ENCODE measurements at places on chromosomes 7 and 10. TPM values are rescaled to one million over a fixed set of nuclear protein-coding genes. Genes with fewer than 3 reads are reported as not detected.

Gene ANXA8L1
- total RNA-seq = not detected

Gene TNRC18
- 175 TPM for total RNA-seq

Gene FOXP2
- 53.2 TPM for total RNA-seq

Gene SFXN3
- total RNA-seq = 40.9 TPM

Gene SYT15
- total RNA-seq = 7.4 TPM

Gene TET1
- total RNA-seq = 6.9 TPM

Gene GDF2
- not detected for total RNA-seq

Gene PANK1
- total RNA-seq = 4.8 TPM

Gene STEAP1
- 8.6 TPM for total RNA-seq

Gene C10orf67
- total RNA-seq = not detected

GRCh38 chr10:72980348-72980747, 25.7 kb upstream of the PLA2G12B start:
- DNase-seq = no peak
- H3K27ac ChIP-seq = no peak overlapping the region
- H3K27me3 ChIP-seq = no peaks in the 10 kb centered on the region
- H3K36me3 ChIP-seq = no peaks in the 10 kb centered on the region
- H3K4me1 ChIP-seq = no peaks in the 10 kb centered on the region
- no peak overlapping the region for H3K4me3 ChIP-seq

- H3K4me3 ChIP-seq = no peak overlapping the region
- DNase-seq = no peak
- no peaks in the 10 kb centered on the region for H3K27me3 ChIP-seq
- H3K27ac ChIP-seq = no peak overlapping the region
- H3K36me3 ChIP-seq = no peaks in the 10 kb centered on the region
- H3K4me1 ChIP-seq = peaks cover 32% of the 10 kb centered on the region
Observed at GRCh38 chr7:151792636-151793035, 84.3 kb downstream of the PRKAG2 start.

DNA sequence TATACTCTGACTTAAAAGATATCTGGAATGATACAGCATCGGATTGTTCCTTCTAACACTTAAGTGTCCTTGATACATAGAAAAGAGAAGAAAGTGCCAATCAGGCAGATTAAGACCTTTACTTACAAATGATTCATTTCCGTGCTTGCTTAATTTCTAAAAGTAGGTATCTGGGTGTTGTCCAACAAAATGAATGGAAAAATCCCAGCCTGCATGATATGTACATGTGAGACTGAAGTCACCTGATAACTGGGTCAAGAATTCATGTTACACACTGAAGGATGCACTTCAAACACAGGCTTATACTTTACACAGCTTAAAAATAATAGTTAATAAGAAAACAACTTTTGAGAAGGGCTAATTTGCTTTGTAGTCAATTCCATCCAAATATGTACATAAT, 25.2 kb upstream of the PLXDC2 start:
- H3K4me3 ChIP-seq = no peak overlapping the region
- no peaks in the 10 kb centered on the region for H3K27me3 ChIP-seq
- H3K27ac ChIP-seq = no peak overlapping the region

- DNase-seq = no peak
- H3K4me3 ChIP-seq = no peak overlapping the region
- H3K27me3 ChIP-seq = no peaks in the 10 kb centered on the region
- no peak overlapping the region for H3K27ac ChIP-seq
- H3K4me1 ChIP-seq = peaks cover 20% of the 10 kb centered on the region
- H3K36me3 ChIP-seq = no peaks in the 10 kb centered on the region
Observed at GRCh38 chr10:21720090-21720489, 186.1 kb downstream of the MLLT10 start.

- H3K4me3 ChIP-seq = no peak overlapping the region
- DNase-seq = no peak
- no peaks in the 10 kb centered on the region for H3K27me3 ChIP-seq
- H3K36me3 ChIP-seq = peaks cover 9% of the 10 kb centered on the region
Observed at GRCh38 chr7:48112401-48113165, 23.5 kb downstream of the UPP1 start.

DNA sequence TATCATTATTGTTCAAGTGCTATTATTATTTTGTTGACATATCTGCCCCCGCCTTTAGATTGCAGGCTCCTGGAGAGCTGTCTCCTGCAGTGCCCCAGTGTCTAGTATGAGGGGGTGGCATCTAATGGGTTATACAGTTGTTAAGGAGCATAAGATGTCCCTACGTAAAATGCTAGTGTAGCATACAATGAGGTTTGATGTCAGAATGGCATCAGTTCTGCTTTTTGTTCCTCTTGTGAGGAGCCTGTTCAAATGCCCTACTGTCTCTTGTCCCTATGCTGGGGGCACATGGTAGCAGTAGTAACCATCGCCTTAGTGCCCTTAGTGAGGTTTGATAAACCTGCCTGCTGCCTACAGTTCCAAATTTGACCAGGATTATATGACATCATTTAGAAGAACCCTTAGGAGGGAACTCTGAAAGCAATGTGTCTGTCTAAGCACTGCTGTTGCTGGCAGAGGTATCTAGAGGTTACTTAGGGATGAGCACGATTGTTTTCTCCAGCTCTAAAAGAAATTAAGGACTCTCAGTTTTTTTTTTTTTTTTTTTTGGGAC, 9.7 kb downstream of the CREM start:
- no peaks in the 10 kb centered on the region for H3K4me1 ChIP-seq
- DNase-seq = no peak
- H3K4me3 ChIP-seq = no peak overlapping the region
- H3K27me3 ChIP-seq = no peaks in the 10 kb centered on the region
- H3K27ac ChIP-seq = no peak overlapping the region

DNA sequence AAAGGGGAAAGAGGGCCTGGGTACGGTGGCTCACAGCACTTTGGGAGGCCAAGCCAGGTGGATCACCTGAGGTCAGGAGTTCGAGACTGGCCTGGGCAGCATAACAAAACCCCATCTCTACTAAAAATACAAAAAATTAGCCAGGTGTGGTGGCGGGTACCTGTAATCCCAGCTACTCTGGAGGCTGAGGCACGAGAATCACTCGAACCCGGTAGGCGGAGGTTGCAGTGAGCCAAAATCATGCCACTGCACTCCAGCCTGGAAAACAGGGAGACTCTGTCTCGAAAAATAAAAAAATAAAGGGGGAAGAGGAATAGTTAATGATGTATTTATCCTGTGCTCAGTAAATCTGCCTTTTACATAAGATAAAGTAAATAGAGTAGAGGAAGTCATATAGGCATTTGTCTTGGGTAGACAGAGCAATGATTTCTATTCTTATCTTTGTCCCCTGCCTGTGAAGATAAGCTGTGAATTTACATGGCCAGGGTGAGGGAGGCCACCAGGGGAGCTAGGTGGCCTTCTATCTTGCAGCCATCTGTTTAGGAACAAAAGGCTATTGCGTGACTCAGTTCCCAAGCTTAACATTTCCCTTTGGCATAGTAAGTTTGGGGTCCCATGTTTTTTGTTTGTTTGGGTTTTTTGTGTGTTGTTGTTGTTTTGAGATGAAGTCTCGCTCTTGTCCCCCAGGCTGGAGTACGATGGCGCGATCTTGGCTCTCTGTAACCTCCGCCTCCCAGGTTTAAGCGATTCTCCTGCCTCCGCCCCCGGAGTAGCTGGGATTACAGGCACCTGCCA, 73.2 kb upstream of the GTF2I start:
- H3K27ac ChIP-seq = no peak overlapping the region
- no peak overlapping the region for H3K4me3 ChIP-seq
- H3K27me3 ChIP-seq = no peaks in the 10 kb centered on the region
- H3K4me1 ChIP-seq = peaks cover 35% of the 10 kb centered on the region

GRCh38 chr7:25557930-25558329, 329.6 kb upstream of the NPVF start:
- H3K4me1 ChIP-seq = peaks cover 51% of the 10 kb centered on the region
- H3K36me3 ChIP-seq = no peaks in the 10 kb centered on the region
- peak overlapping the region; percentile 39 for H3K27ac ChIP-seq
- H3K27me3 ChIP-seq = no peaks in the 10 kb centered on the region

DNA sequence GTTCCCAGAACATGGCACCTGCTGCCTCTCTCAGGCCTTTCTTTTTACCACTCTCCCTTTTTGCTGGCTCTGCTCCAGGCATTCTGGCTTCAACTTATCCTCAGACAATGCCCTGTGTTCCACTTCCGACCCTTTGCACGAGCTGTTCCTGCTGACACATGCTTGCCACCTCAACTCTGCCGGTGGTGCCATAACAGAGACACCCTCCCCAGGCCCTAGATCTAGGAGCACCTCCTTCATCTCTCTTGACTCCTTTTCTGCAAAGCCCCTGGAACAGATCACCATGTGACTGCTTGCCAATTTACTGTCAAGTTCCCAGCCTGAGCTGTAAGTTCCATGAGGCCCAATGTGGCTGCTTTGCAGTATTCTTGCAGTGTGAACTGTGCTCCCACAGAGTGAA, 256.0 kb upstream of the MKI67 start:
- no peaks in the 10 kb centered on the region for H3K4me1 ChIP-seq
- DNase-seq = no peak
- H3K4me3 ChIP-seq = no peak overlapping the region

DNA sequence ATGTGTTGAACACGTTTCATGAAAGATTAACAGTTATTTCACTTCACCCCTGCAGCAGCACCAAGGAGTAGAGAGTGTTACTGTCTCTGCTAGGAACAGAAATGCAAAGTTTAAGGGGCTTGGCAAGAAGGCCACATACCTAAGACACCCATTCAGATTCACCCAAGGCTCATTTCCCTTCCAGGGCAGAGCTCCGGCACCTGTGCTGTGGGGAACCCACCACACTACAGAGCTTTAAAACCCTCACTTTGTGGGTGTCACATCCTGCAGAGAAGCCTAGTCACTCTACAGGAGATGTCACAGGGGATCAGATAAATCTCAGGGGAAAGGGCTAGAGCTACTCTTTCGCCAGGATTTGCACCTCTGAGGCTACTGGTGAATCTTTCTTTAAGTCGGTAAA, 176.1 kb upstream of the KLF6 start:
- H3K27me3 ChIP-seq = no peaks in the 10 kb centered on the region
- no peaks in the 10 kb centered on the region for H3K4me1 ChIP-seq
- no peak overlapping the region for H3K27ac ChIP-seq
- no peak overlapping the region for H3K4me3 ChIP-seq
- no peaks in the 10 kb centered on the region for H3K36me3 ChIP-seq
- DNase-seq = no peak

GRCh38 chr7:55432939-55433784, 68.0 kb downstream of the LANCL2 start:
- no peak overlapping the region for H3K27ac ChIP-seq
- H3K4me1 ChIP-seq = no peaks in the 10 kb centered on the region
- no peak overlapping the region for H3K4me3 ChIP-seq
- H3K36me3 ChIP-seq = peaks cover 9% of the 10 kb centered on the region

DNA sequence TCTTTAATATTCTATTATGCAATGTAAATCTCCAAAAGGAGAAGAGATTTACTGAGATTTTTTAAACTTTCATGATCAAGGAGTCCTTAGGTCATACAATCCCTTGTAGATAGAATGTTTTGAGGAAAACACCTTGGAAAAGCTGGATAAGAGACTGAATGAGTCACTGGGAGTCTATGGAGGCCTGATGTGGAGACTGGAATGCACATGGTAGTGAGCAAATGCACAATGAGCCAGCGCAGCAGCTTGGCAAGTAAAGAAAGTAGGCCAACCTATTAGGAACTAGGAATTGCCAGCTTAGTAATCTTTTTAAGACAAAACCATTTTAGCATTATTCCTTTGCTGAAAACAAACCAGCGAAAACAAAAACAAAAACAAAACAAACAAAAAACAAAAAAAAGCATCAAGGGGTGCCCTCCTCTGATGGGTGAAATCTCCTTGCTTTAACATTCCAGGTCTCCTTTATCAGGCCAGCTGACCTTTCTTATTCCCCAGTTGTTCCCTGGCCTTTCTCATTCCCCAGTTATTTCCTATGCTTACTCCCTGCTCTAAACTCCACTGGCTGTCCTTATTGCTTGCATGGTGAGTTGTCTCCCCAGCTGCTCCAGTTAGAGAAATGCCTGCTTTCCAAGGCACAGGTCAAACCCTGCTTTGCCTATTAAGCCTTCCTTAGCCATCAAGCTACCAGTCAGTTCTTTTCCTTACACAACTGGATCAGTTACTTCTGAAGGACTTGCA, 135.8 kb downstream of the PLCE1 start:
- H3K27ac ChIP-seq = no peak overlapping the region
- no peak for DNase-seq
- H3K36me3 ChIP-seq = no peaks in the 10 kb centered on the region

- DNase-seq = no peak
- no peak overlapping the region for H3K4me3 ChIP-seq
- no peaks in the 10 kb centered on the region for H3K27me3 ChIP-seq
- H3K27ac ChIP-seq = no peak overlapping the region
- no peaks in the 10 kb centered on the region for H3K36me3 ChIP-seq
Observed at GRCh38 chr7:138948403-138948802, 32.8 kb downstream of the KIAA1549 start.

DNA sequence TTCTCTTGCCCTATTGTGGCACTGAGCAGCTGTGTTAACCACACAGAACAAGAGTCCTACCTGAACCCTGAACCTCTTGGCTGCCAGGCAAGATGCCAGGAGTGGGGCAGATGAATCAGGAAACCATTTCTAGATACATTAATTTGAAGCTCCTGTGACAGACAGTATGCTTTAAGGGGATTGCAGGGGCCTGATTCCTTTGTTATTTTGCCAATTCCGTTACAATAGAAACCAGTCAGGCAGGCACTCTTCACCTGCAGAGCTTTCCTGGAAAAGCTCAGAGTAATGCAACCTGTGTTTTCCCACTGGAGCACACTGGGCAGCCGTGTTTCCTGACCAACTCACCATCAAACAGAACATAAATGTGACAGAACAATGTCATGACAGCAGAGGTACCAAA, 233.1 kb downstream of the BMPER start:
- H3K4me1 ChIP-seq = peaks cover 3% of the 10 kb centered on the region
- H3K27ac ChIP-seq = no peak overlapping the region
- no peak overlapping the region for H3K4me3 ChIP-seq
- no peaks in the 10 kb centered on the region for H3K27me3 ChIP-seq

Measured in esophagus muscularis mucosa (tissue), 4 donors.